Calu3 (cell line): ENCODE measurements at places on chromosomes 12 and 14. TPM values are rescaled to one million over a fixed set of nuclear protein-coding genes. Genes with fewer than 3 reads are reported as not detected.

DNA sequence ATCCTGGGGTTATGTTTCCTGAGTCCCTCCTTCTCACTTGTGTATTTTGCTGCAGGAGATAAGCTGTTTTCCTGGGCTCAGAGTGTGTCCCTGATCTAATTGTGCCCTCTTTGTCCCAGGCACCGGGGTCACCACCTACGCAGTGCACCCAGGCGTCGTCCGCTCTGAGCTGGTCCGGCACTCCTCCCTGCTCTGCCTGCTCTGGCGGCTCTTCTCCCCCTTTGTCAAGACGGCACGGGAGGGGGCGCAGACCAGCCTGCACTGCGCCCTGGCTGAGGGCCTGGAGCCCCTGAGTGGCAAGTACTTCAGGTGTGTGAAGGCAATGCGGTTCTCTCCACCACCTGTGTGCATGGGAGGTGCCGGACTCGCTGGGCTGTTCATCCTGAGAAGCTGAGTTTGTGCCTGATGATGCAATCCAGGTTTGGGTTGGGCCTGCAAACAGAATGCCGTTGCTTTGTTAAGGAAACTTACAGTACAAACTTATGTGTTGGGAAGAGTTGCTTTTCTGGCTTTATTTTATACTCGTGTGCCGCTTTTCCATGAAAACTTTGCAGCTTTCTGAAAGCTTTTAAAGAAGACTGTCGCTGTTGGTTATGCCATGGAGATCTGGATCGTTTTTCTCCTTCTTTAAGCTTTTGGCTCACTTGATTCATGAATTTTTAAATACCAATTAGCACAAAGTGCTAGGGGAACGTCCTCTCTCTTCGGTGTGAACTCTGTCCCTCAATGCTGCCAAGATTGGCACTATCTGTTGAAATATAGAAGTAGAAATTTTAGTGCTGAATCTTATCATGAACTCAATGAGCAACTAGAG is 27.6 kb downstream of the RDH12 start:
- DNase-seq: peak; percentile 47
- no peaks in the 10 kb centered on the region for H3K27me3 ChIP-seq
- peaks cover 15% of the 10 kb centered on the region for H3K4me1 ChIP-seq
- no peaks in the 10 kb centered on the region for H3K36me3 ChIP-seq
- peak overlapping the region; percentile 63 for H3K4me3 ChIP-seq

DNA sequence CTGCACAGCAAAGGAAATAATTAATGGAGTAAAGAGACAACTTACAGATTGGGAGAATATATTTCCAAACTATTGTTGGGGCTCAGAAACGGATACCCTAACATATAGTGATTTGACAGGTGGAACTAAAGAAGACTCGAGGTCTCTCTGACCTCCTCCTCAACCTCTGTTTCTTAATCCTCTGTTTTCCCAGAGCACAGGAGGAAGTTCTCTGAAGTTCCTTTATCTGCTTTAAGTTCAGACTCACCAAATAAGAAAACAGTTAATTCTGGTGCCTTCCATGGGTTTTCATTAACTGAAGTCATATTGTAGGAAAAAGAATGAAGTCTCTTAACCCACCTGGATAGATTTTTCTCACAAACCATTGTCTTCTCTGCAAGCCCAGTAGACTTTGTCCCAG is 29.2 kb downstream of the CLEC2D start:
- H3K4me3 ChIP-seq: no peak overlapping the region
- peaks cover 18% of the 10 kb centered on the region for H3K4me1 ChIP-seq
- H3K36me3 ChIP-seq: no peaks in the 10 kb centered on the region

- no peak for DNase-seq
- no peak overlapping the region for H3K27ac ChIP-seq
- no peak overlapping the region for H3K4me3 ChIP-seq
- H3K36me3 ChIP-seq: no peaks in the 10 kb centered on the region
- no peaks in the 10 kb centered on the region for H3K4me1 ChIP-seq
- H3K27me3 ChIP-seq: peaks cover 51% of the 10 kb centered on the region
These were observed 47.5 kb downstream of the GSC start for GRCh38 chr14:94722397-94722796.

CCDC177 gene
- not detected in 2 replicates for total RNA-seq

- peaks cover 88% of the 10 kb centered on the region for H3K27me3 ChIP-seq
- H3K27ac ChIP-seq: no peak overlapping the region
- no peaks in the 10 kb centered on the region for H3K4me1 ChIP-seq
These were observed 133.6 kb upstream of the VRK1 start for GRCh38 chr14:96663491-96664067.

DNA sequence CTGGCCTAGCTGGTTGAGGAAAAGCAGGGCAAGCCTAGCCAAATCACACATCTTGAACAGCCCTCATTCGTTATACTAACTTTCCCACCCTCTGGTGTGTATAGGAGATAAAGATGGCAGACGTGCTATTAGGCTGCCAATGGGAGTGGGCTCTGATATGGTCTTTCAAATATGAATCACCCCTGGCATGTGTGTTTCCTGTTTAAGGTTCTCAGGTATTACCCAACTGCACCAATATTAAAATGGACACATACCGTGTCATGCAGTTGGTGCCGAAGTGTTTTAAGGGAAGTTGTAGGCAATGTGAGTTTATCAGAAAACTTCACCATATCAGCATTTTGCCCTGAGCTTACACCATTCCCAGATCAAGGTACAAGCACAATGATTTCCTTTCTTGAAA is 33.4 kb downstream of the CHST11 start:
- H3K36me3 ChIP-seq: no peaks in the 10 kb centered on the region
- DNase-seq: no peak
- H3K27me3 ChIP-seq: peaks cover 45% of the 10 kb centered on the region
- H3K4me3 ChIP-seq: no peak overlapping the region

DNA sequence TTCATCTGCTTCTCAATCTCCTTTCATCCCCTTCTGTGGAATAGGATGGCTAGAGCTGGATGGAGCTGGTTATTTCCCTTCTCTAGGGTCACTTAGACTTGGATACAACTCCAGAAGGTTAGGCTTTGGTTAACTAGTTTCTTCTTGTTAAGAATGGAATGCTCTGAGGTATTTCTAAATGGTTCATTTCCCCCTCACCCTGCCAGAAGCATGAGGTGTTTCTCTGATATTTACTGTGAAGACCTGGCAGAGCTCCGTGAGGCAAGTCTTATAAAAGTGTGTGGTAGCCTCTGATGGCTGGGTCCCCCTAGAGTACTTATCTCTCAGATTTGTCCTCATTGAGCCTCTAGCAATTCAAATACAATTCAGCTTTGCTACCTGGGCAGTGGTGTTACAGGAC is 207.9 kb downstream of the SLC16A7 start:
- peak overlapping the region; percentile 23 for H3K4me3 ChIP-seq
- DNase-seq: no peak
- no peaks in the 10 kb centered on the region for H3K36me3 ChIP-seq

NGB gene
- not detected in 2 replicates for total RNA-seq
